ENCODE measurements at places on chromosomes 16 and 17.

DNA sequence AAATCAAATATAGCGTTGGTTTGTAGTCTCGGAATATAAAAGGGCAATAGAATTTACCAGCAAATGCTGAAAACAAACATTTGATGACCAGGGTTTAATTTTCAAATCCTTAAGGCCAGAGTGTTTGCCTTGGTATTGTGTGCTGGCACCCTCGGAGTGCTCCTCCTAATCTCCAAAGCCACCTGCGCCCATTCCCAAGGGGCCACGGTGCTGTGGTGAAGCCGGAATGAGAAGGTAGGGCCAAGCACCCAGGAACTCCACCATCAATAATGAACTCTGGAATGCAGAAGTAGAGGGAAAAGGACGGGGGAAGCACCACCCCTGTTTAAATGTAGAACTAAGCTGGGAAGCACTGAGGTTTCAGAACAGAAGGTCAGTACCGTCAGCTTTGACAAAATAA is 51.9 kb downstream of the COG7 start:
- DNase-seq, result no peak

DNA sequence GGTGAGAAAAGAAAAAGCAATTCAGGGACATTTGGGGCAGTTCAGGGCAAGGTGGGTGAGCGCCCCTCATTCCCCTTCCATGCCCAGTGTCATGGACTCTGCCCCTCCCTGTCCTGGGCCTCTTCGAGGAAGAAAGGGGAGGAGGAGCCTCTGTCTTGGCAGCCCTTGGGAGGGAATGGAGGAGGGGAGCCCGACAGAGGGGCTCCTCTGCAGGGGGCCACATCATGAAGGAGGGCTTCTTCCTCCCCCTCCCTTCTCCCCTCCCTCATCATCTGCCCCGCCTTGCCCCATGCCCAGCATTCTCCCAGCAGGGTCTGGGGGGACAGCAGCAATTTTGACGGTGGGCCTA is 33.2 kb upstream of the TAC4 start:
- DNase-seq, result no peak

DNA sequence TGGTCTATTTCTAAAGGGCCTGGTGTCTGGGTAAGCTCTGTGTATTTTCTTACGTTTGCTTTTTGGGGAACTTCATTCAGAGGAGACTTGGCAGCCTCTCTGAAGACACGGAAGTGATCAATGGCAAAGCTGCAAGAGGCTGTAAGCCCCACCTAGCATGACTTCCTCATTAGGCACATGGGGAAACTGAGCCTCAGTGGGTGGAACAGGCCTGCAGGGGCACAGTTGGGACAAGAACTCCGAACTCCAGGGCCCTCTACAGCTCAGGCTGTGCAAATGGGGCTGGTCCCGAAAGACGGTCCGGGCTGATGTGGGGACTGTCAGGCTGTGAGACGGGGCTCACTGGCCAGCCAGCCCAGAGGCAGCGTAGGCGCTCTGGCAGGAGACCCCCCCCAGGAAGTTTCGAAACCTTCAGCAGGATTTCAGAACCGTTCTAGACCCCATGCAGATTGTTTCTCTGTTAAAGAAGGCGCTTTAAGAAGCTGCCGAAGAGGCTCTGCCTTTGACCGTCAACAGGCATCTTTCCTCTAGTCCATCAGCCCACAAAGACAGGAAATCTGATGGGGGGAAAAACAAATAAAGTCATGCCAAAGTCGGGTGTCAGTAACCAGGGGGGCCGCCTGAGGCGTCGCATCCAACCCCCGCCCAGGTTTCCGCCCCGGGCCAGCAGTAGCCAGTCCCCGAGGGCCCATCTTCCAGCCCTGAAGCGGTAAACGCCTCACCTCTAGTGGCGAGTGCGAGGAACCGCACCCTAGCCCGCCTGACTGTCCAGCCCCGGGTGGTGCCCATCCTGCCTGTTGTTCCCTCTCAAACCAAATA is 79.8 kb upstream of the TBC1D3K start:
- no peak for DNase-seq

- DNase-seq, result peak; percentile 86
Measured at GRCh38 chr16:85448557-85449190, 164.4 kb upstream of the GSE1 start.

DNA sequence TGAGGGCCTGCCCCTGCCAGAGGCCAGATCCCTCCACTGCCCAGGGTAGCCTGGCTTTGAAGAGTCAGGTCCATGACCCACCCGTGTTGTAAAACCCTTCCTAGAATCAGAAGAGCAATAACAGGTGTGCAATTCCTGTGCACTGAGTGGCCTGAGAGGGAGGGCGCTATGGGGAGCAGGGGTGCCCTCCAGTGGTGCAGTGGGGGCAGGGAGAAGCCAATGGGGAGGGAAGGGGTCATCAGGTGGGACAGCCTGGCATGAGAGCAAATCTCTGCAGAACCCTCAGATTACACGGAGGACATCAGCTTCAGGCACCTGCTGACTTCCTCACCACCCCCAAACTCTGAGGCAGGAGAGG is 72.9 kb upstream of the ZNF469 start:
- DNase-seq, result no peak

DNA sequence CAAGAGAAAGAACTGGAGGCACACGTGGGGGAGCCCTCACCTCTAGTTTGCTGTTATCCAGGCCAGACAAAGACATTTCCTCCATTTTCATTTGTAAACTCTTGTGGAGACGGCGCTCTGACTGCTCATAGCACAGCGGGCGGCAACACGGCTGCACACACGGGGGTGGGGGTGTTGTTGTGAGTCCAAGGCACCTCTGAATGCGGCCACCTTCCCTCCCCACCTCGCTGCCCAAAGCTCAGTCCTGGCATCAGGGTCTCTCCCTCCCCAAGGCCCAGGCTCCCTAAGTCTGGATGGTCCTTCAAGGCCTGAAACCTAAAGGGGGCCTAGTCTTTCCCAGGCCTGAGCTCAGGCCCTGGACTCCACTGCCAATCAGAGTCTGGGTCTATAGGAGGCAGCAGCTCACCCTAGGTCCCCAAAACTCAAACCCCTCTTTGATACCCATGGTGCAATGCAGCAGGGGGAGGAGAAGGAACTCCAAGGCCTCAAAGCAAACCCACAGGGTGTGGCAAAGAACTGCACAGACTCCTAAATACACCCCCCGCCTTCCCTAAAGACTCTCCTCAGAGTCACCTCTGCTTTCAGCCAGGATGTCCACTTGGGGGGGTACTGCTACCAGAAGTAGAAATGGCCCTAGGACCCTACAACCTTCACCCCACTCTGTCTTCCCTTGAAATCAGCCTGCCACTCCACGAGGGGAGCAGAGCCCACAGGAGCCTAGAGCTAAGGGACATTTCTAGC is 1.5 kb downstream of the ATXN7L3 start:
- peak; percentile 45 for DNase-seq

- DNase-seq, result no peak
Measured at GRCh38 chr17:40062329-40063186, at the start of gene THRA. TSS of gene THRA (plus strand) at chr17:40062965. CDS start at chr17:40074489, 11,524 bp downstream.

Data from muscle of back (tissue), 13 donors.